Caki2 (cell line): ENCODE measurements at places on chromosomes 1 and 21.
A peak's percentile ranks its signal among the peaks of the same experiment; 100 is the strongest.

GRCh38 chr21:43778469-43779335, 2.6 kb upstream of the CSTB start:
- peak; percentile 87 for DNase-seq

GRCh38 chr1:86581231-86581630, 34.4 kb downstream of the CLCA4 start:
- no peak for DNase-seq

DNA sequence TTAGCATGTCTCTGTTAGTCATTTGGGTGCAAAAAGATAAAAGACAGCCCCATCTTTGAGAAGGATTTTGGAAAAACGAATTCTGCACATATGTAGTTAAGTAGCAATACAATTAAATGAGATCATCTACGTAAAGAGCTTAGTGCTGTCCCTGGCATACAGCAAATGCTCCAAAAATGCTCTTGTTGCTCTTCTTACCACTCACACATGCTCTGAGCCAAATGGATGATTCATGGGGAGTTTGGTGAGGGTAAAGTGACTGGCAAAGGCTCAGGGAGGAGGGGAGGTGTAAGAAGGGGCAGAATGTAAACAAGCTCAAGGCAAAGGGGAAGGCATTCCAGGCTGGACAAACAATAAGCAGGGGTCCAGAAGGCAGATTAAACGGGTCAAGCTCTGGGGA, 191.9 kb downstream of the AK5 start:
- no peak for DNase-seq

DNA sequence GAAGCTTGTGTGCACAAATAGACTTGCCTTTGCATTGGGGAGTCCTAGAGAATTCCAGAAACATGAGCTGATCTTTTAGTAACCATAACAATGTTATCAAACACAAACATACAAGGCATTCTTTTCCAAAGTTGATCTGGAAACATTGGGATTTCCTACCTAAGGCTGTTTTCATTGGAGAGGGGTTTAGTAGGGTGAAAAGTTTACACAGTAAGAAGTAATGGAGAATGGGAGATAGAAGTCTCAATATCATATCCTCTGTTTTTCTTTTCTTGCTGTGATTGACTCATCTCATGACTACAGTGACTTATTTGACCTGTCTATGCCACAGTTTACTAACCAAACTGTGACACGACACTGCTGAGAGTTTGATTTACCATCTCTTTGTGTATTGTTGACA, 65.6 kb upstream of the PLA2G4A start:
- DNase-seq, result peak; percentile 93

DNA sequence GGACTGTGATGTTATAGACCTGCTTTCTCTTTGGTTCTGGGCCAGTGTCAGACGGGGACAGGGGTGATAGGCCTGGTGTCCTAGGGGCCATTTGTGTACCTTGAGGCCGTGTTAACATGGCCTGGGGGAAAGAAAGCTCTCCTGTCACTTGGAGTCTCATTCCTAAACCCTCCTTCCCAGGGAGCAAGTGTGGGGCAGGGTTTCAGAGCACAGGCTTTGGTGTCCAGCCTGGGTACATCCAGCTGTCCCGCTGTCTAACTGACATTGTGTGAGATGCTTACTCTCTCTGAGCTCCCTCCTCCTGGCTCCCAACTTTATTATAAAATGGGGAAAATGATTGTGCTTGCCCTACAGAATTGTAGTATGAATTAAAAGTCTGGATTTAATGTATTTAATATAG, 32.6 kb upstream of the EPHA8 start:
- DNase-seq, result no peak

DNA sequence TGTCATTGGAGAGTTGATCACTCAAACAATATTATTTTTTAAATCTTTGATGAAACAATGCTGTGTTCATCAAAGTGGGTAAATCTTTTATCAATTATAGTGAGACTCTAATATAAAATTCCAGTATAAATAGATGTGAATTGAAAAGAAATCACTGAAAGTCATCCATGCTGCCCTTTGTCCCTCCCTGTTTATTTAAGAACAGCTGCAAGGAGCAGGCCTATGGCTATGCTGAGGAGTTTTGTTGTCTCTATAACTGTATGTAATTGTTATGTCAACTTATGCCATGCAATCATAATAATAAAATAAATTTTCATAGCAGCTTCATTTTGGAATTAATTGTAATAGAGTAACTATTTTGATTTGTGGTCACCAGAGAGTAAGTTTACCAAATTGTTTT, 1272.4 kb upstream of the ADGRL4 start:
- no peak for DNase-seq

DNA sequence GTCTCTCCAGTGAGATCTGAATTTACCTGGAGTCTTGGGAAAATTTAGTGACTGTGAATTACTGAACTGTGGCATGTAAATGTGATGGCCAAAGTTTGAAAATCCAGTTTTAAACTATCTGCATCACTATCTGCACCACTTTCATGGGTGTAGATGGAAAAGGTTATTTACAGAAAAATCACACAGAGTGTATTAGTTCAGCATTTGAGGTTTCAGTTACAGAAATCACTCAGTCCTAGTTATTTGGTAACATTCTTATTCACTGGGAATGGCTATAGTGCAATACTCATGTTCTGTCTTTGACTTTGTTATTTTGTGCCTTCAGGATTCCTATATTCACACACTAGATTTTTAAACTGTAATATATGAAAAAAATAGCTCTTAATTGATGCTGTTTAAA, 60.6 kb upstream of the IFI44L start:
- no peak for DNase-seq

GRCh38 chr1:201172326-201172725, 18.1 kb upstream of the TMEM9 start:
- DNase-seq, result peak; percentile 37
